ENCODE measurements at places on chromosomes 6 and 20.
A peak's percentile ranks its signal among the peaks of the same experiment; 100 is the strongest.

DNA sequence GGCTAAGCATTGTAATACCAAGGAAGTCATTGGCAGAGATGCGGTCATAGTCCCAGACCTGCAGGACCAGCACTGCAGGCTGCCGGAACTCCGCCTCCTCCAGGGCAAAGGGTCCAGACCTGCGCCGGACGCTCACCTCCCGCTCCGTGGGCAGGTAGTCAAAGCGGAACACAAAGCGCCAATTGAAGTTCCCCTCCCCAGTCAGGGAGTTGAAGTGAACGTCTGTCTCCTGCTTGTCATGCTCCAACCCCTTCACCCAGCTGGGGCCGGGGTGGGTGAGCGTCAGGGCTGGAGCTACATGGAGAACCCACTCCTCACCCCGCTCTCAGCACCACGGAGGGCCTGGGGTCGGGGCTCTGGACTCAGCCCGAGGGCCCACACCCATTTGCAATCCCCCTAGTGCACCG is 18.2 kb downstream of the ERGIC3 start:
- no peaks in the 10 kb centered on the region for H3K4me1 ChIP-seq
- peaks cover 10% of the 10 kb centered on the region for H3K36me3 ChIP-seq
- no peak overlapping the region for H3K4me3 ChIP-seq
- no peak for DNase-seq
- no peaks in the 10 kb centered on the region for H3K27me3 ChIP-seq

- H3K27ac ChIP-seq = peak overlapping the region; percentile 70
- no peaks in the 10 kb centered on the region for H3K27me3 ChIP-seq
- DNase-seq = no peak
- no peaks in the 10 kb centered on the region for H3K36me3 ChIP-seq
- peak overlapping the region; percentile 66 for H3K4me3 ChIP-seq
These were observed 662 bp downstream of the ZNF343 start for GRCh38 chr20:2507875-2508630.

DNA sequence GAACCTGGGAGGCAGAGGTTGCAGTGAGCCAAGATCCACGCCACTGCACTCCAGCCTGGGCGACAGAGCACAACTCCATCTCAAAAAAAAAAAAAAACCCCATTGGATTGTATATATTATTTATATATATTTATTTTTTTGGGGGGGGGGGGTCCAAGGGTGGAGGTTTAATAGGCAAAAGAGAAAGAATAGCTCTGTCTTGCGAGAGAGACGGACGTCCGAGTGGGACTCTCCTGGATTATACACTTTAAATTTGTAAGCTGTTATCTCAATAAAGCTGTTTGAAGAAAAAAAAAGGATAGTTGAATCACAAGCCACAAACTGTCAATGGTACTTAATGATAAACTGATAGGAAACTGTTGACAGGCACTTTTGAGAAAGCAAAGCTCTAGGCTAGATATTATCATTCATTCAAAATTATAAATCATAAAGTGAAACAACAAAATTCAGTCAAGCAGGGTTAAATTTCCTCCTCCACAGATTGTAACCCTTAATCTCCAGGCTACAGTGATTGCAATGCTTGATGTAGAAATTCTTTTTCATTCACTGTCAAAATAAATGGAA is 20.3 kb downstream of the EIF2S2 start:
- no peak for DNase-seq
- H3K4me3 ChIP-seq = no peak overlapping the region
- no peaks in the 10 kb centered on the region for H3K4me1 ChIP-seq

GRCh38 chr6:105370351-105370750 is 32.5 kb downstream of the PREP start:
- no peak overlapping the region for H3K27ac ChIP-seq
- H3K4me3 ChIP-seq = no peak overlapping the region
- no peaks in the 10 kb centered on the region for H3K27me3 ChIP-seq
- no peaks in the 10 kb centered on the region for H3K4me1 ChIP-seq
- DNase-seq = no peak

GRCh38 chr6:158591810-158592209 is 31.9 kb downstream of the TMEM181 start:
- no peak overlapping the region for H3K27ac ChIP-seq
- H3K4me1 ChIP-seq = no peaks in the 10 kb centered on the region
- H3K27me3 ChIP-seq = no peaks in the 10 kb centered on the region
- peaks cover 76% of the 10 kb centered on the region for H3K36me3 ChIP-seq
- H3K4me3 ChIP-seq = no peak overlapping the region
- DNase-seq = no peak

GRCh38 chr20:44946271-44946852 is 13.8 kb downstream of the TOMM34 start:
- no peak for DNase-seq
- no peak overlapping the region for H3K27ac ChIP-seq
- no peaks in the 10 kb centered on the region for H3K27me3 ChIP-seq
- H3K4me3 ChIP-seq = no peak overlapping the region
- H3K36me3 ChIP-seq = peaks cover 78% of the 10 kb centered on the region
- H3K4me1 ChIP-seq = no peaks in the 10 kb centered on the region

- H3K36me3 ChIP-seq = no peaks in the 10 kb centered on the region
- no peak overlapping the region for H3K4me3 ChIP-seq
- H3K27ac ChIP-seq = no peak overlapping the region
- no peak for DNase-seq
These were observed 148.3 kb downstream of the HS3ST5 start for GRCh38 chr6:114194362-114195026.

GRCh38 chr20:38806855-38807655 is 1.6 kb downstream of the PPP1R16B start:
- H3K4me1 ChIP-seq = peaks cover 67% of the 10 kb centered on the region
- H3K4me3 ChIP-seq = peak overlapping the region; percentile 96
- DNase-seq = peak; percentile 32
- H3K27me3 ChIP-seq = no peaks in the 10 kb centered on the region
- peak overlapping the region; percentile 99 for H3K27ac ChIP-seq

GRCh38 chr6:42551217-42551616 is 12.6 kb upstream of the UBR2 start:
- H3K27ac ChIP-seq = no peak overlapping the region
- H3K4me3 ChIP-seq = no peak overlapping the region
- no peak for DNase-seq
- peaks cover 12% of the 10 kb centered on the region for H3K4me1 ChIP-seq
- H3K27me3 ChIP-seq = peaks cover 3% of the 10 kb centered on the region
- H3K36me3 ChIP-seq = no peaks in the 10 kb centered on the region

DNA sequence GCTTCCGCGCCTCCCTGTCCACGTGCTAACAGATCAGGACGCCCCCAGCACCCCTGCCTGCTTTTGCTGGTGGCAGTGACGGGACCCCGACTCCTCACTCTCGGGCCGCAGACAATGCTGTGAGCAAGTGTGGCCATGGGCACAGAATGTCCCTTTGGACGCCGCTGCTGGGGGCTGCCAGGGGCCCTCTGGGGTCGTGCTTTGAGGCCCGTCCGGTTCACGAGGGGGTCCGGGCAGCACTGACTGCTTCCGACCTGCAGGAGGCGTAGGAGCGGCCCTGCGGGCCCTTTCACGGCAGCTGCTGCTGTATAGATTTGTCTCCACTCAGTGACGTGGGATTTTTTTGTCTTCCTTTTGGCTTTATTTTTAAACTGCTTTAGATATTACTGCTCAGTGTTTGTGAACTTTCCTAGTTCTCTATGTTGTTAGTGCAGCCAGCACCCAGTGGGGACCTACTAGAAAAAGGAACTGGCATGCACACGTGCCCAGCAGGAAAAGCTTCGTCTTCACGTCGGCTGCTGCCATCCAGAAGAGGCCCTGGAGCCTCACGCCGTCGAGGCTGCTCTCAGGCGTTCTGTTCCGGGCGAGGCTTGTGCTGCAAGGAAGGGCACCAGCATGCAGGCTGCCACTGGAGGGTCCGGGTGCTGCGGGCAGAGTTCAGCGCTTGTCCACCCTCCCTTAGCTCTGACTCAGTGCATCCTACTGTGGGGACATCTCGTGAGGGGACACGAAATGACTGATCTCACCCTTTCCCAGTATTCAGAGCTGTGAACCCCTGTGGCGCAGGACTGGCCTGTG is 21.7 kb downstream of the UCKL1 start:
- DNase-seq = no peak
- no peak overlapping the region for H3K27ac ChIP-seq
- H3K27me3 ChIP-seq = no peaks in the 10 kb centered on the region
- H3K4me1 ChIP-seq = peaks cover 3% of the 10 kb centered on the region

DNA sequence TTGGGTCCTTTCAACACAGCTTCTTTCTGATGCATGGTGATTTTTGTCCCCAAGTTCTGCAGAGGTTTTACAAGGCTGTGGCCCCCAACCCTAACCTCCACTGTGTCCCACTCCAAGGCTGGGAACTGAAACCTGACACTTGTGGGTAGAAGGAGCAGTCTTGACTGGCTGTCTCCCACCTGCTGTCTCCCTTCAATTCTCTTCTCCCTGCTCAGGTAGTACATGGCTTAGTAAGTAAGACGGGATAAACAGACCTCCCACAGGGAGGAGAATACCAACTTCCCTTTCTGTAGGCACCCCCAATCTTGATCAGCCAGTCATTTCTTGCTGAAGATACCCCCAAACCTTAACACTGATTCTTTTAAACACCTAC is 25.0 kb downstream of the TGM6 start:
- no peak for DNase-seq
- H3K27ac ChIP-seq = no peak overlapping the region
- no peak overlapping the region for H3K4me3 ChIP-seq
- no peaks in the 10 kb centered on the region for H3K36me3 ChIP-seq

DNA sequence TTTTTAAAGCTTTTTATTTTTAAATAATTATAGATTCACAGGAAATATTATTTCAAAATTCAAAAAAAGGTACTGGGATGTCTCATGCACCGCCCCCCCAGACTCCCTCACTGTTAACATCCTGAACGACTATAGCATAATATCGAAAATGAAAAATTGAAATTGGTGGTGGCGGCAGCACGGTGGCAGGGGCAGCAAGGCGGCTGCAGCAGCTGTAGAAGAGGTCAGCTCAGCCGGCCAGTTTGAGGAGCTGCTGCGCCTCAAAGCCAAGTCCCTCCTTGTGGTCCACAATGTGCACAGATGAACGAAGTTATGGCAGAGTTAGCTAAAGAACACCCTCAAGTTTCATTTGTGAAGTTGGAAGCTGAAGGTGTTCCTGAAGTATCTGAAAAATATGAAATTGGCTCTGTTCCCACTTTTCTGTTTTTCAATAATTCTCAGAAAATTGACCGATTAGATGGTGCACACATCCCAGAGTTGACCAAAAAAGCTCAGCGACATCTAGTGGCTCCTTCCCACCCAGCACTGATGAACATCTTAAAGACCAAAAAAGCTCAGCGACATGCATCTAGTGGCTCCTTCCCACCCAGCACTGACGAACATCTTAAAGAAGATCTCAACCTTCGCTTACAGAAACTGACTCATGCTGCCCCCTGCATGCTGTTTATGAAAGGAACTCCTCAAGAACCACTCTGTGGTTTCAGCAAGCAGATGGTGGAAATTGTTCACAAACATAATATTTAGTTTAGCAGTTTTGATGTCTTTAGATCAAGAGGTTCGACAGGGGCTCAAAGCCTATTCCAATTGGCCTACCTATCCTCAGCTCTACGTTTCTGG is 100.8 kb downstream of the FAM217A start:
- H3K27me3 ChIP-seq = no peaks in the 10 kb centered on the region
- H3K36me3 ChIP-seq = no peaks in the 10 kb centered on the region
- H3K4me1 ChIP-seq = peaks cover 3% of the 10 kb centered on the region
- no peak overlapping the region for H3K4me3 ChIP-seq
- peak; percentile 74 for DNase-seq

GRCh38 chr20:20366876-20367574 is 879 bp upstream of the INSM1 start:
- no peak for DNase-seq
- peaks cover 39% of the 10 kb centered on the region for H3K27me3 ChIP-seq
- H3K27ac ChIP-seq = no peak overlapping the region
- H3K36me3 ChIP-seq = no peaks in the 10 kb centered on the region
- no peak overlapping the region for H3K4me3 ChIP-seq

- no peak overlapping the region for H3K4me3 ChIP-seq
- H3K27me3 ChIP-seq = no peaks in the 10 kb centered on the region
- H3K27ac ChIP-seq = no peak overlapping the region
- no peak for DNase-seq
- H3K36me3 ChIP-seq = no peaks in the 10 kb centered on the region
- no peaks in the 10 kb centered on the region for H3K4me1 ChIP-seq
These were observed 1224.2 kb upstream of the GJE1 start for GRCh38 chr6:140908505-140908904.

DNA sequence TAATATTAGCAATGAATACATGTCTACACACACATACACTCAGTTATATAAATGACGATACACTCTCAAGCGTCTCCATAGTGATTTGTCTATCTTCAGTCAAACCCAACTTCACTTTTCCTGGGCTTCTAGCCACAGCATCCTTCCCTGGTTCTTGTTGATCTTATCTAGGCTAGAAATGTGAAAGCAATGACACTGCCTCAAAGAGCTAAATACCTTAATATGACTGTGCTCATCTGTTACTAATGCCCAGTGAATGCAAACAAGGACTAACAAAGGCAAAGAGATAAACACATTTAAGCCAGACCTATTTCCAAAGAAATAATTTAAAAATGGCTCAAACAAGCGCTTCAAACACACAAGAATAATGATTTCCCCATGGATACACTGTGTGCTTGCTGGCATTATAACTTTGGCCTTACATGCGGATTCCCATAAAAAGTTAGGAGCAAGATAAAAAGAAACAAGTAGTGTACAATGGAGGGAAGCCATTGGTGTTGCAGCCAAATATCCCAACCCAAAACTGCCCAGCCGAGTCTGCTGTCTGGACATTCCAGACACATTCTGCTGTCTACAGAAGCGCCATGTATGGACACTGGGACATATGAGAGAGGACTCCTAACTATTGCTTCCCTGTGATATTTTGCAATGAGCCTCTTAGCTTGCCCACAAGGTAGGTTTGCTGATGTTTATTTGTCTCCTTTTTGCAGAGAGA is 19.5 kb upstream of the DAAM2 start:
- H3K4me3 ChIP-seq = no peak overlapping the region
- no peaks in the 10 kb centered on the region for H3K4me1 ChIP-seq
- DNase-seq = no peak

DNA sequence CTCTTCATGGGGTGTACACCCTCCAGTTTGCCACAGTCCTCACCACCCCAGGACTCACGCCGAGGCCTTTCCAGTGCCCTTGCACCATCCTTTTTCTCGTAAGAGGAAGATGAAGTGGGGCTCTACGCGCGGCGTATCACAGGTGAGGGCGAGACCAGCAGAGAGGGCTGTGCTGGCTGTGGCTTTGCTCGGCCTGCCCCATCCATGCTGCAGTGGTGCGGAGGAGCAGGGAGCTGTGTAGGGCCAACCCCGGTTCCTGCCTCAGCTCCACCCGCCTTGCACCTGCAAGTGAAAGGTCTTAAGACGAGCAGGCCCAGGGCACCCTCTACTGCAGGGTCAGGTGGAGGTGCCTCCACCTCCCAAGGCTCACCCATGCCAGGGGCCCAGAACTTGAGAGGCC is 24.1 kb downstream of the RBCK1 start:
- H3K4me1 ChIP-seq = peaks cover 52% of the 10 kb centered on the region
- H3K27me3 ChIP-seq = no peaks in the 10 kb centered on the region
- DNase-seq = no peak
- no peak overlapping the region for H3K27ac ChIP-seq
- peaks cover 61% of the 10 kb centered on the region for H3K36me3 ChIP-seq
